ELR (cell line): ENCODE measurements at places on chromosomes 3 and 15.

DNA sequence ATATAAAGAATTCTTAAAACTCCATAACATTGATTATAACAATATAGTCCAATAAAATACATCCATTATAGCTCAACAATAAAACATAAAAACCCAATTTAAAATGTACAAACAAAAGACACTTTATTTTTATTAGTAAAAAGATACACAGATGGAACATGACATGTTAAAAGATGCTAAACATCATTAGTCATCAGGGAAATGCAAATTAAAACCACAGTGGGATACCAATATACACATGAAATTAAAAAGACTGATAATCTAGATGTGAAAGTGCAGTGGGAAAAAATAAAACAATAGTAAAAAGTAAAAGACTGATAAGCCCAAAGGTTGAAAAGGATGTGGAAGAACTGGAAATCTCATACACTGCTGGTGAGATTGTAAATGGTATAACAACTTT is 46.2 kb downstream of the DNAH12 start:
- DNase-seq = no peak

DNA sequence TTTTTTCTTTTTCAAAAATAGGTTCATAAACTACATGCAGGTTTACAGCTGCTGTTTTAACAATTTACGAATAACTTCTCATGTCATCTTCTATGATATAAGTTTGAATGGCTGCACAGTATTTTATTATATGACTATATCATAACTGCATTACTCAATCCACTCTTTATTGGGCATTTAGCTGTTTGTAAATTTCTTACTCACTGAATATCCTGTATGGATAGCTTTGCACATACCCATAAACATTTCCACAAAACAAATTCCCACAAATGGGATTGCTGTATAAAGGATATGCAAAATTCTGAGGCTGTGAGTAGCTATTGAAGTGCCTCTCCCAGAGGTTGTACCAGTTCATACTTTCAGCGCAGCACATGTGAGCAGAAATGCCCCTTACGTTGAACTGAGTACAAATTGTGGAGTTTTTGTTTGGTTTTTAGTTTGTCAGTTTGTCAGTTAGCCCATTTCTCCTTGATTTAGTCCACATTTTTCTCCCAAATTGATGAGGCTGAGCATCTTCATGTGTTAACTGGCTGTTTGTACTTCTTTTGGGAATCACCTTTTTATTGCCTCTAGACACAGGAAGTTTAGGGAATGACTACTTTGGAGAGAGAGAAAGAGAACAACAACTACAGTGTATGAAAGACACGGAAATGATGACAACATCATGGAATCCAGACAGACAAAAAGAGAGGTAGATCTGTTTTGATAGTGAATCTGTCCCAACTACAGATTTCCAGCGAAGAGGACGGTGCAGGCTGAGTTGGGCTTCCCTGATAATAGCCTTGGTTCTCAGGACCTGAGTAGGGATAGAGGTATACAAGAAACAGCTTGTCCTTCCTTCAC is 24.8 kb downstream of the TTC23 start:
- no peak for DNase-seq

- DNase-seq = no peak
Observed at GRCh38 chr3:42668793-42669217, 15.3 kb downstream of the ZBTB47 start.

GRCh38 chr3:194032828-194033435 is 103.0 kb upstream of the HES1 start:
- DNase-seq = no peak

- no peak for DNase-seq
Observed at GRCh38 chr3:78589778-78590177, 1178.0 kb downstream of the ROBO1 start.

DNA sequence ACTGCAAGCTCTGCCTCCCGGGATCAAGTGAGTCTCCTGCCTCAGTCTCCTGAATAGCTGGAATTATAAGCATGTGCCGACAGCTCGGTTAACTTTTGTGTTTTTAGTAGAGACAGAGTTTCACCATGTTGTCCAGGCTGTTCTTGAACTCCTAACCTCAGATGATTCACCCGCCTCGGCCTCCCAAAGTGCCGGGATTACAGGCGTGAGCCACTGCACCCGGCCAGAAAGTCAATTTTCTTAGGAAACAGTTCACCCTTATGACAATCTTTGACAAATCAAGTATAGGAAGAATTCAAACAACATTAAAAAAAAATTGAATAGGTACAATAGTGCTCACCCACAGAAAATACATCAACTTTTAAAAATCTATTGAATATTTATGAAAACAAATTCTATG is 23.6 kb upstream of the DUT start:
- DNase-seq = no peak

DNA sequence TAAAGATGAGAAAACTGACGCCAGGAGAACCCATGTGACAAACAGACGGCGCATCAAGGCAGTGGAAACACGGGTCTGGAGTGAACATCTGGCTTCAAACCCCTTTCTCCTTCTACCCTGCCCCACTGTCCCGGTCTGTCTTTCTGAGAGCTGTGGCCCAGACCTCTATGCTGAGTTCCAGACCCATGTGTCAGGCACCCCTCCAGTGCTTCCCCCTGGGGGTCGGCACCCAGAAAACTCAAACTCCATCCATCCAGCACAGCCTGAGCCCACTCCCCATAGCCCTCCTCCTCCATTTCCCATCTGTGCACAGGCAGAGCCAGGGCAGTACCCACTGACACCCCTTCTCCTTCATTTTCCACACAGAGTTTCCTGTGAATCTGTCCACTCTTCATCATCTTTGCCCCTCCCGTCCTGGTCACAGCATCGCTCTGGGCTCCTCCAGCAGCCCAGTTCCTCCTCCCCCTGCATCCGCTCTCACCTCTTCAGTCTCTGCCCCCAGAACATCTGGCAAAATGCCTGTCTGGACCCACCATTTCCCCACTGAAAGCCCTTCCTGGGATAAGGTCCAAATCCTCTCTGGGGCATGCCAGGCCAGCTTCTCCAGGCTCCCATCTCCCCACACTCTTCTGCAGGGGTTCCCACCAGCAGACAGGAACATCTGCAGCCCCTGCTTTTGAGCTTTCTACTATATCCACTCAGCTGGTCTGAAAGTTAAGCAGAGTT is 2.9 kb downstream of the FAM240A start:
- DNase-seq = no peak

DNA sequence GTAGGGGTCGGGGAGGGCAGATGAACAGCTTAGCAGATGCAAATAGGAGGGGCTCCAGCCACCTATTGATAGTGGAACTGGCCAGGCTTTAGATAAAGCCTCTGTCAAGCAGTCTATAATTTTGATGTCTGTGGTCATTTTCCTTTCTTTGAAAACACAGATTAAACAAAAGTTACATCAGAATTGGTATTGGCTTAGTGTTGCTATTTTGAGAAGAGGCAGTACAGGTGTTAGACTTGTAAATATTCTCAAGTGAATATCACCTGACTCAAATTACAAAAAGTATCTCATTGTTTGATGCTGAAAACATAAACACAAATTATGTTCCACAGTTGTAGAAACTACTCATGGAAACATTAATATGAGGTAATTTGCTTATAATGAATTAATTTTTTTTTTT is 18.1 kb downstream of the GHRL start:
- no peak for DNase-seq

GRCh38 chr15:45891766-45892165 is 256.9 kb downstream of the SQOR start:
- no peak for DNase-seq

- no peak for DNase-seq
Observed at GRCh38 chr3:132625613-132626012, 28.5 kb downstream of the ACKR4 start.

DNA sequence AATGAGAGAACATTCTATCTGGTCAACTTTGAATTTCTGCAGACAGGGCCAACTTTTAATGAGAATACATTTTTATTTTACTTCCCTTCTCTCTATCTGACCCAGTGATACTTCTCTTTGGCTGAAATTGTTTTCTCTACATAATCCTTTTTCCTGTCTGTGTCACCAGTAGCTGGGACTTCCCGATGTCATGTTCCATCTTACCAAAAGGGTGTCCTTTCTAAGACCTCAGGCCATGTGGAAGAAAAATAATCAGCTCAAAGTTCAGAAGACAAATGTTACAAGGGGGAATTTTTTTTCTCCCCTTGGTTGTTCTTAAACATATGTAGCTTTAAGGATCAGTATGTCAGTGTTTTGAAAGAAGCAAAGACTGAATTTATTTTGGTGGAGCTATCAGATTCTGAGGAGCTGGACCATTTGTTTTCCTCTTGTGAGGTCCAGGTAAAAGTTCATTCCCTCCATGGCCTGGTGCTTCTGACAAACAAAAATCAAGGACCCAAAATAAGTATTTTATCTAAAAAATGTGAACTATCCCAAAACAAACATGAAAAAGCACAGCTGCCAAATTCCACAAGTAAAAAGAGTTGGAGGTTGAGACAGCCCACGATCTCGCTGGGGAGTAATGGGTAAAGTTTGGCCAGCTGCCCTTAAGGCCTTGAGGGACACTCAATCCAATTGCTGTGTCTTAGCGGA is 859.4 kb upstream of the NR2F2 start:
- DNase-seq = no peak

DNA sequence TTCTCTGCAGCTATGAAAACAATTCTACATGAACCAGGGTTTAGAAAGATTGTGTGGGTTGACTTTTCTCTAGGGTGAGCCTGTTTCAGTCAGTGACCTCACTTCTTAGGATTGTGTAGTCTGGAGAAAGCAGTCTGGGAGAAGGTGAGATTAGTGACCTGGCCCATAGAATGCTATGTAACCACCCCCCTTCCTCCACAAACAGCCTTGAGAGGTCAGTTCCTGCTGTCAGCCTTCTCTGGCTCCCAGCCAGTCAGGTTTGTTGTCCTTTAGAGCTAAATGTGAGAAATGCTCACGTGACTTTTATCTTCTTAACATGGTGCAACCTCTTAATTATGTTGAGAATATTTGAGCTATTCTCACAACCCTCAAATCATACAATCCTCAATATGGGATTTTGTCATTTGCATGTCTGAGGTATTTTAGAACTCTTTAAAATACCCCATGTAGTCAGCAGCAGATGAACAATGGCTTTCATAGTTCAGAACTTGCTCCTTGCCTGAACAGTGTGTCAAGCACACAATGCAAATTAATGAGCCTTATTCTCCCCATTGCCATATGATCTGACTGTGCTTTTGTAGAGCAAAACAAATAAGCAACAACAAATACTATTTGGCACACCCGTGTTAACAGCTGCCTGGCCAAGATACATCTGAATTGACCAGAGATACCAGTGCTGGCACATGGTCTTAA is 311.6 kb downstream of the CNTN6 start:
- no peak for DNase-seq

- no peak for DNase-seq
Observed at GRCh38 chr3:58580826-58581327, 3.7 kb upstream of the FAM107A start.

GRCh38 chr3:24027946-24028345 is 82.9 kb downstream of the NR1D2 start:
- no peak for DNase-seq

DNA sequence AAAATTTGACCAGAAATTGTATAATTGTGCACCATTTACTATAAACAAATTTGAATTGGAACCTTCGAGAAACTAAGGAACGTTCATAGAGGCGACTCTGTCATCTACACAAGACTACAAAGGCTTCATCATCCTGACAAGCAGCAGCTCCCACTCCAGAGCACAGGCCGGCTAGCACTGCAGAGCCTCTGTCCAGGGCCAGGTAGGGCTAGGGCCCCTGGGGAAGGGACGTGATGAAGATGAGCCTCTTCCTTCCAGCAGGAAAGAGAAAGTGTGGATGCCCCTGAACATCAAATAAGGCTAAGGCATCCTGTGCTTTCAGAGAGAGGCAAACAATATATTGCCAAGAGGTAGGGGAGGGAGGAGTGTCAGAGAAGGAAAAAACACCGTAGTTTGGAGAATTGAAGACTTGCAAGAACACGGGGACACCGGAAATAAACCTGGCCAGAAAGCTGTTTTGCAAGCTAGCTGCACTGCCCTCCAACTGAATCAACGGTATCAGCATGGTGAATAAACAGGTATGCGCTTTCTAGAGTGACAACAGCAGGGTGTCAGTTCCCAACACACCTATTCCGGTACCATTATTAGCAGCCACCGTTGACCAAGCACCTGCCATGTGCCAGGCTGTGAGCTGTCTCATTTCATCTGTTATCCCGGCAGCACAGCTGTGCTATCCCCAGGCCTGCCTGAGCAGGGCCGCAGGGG is 12.4 kb downstream of the XXYLT1 start:
- no peak for DNase-seq

GRCh38 chr3:189735913-189736312 is 104.7 kb downstream of the TP63 start:
- no peak for DNase-seq

DNA sequence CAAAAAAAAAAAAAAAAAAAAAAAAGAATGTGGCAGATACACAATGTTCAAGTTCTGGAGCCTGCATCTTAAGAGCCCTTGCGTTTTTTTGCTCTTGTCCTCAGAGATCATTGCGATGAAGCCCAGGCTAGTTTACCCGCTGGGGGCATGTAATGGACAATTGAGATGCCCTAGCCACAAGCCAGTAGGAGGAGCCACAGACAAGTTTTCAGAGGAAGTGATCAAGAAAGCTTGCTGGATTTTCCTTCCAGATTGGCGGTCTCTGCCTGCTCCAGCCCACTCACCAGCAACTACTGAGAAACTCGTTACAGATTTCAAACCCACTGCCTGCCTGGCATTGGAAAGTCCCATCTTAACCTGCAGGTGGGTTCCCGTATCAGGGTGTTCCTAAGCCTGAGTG is 192.1 kb upstream of the EOMES start:
- peak; percentile 9 for DNase-seq

DNA sequence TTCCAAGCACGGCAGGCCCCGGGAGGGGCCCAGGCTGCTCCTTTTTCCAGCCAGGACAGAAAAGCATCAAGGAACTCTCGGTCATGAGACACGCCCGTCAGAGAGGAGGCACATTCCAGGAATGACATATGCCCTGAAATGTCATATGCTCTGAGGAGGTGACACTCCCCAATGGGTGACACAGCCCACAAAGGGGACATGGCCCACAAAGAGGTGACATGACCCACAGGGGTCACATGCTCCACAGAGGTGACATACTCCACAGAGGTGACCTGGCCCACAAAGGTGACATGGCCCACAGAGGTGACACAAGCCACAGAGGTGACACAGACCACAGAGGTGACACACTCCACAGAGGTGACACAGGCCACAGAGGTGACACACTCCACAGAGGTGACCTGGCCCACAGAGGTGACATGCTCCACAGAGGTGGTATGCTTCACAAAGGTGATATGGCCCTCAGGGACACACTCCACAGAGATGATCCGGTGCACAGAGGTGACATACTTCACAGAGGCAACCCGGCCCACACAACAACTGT is 79.2 kb downstream of the ABHD5 start:
- DNase-seq = no peak

DNA sequence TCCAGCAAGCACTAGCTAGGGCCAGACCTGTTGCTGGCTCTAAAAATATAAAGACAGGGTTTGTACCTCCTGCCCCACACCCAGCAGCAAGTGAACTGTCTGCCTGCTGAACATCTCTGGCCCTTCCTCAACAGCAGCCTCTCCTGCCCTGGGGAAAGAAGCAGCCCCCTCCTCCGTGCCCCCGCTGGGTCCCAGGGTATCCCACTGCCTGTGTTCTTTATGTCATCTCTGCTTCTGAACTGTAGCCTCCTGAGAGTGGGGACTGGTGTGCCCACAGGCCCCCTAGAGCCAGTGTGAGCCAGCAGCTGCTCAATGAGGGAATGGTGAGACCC is 54.5 kb downstream of the ACAD9 start:
- DNase-seq = no peak

GRCh38 chr3:31321620-31322019 is 211.1 kb upstream of the STT3B start:
- no peak for DNase-seq
